Retina (tissue), 1 donor: ENCODE measurements at places on chromosomes 6 and 20.

DNA sequence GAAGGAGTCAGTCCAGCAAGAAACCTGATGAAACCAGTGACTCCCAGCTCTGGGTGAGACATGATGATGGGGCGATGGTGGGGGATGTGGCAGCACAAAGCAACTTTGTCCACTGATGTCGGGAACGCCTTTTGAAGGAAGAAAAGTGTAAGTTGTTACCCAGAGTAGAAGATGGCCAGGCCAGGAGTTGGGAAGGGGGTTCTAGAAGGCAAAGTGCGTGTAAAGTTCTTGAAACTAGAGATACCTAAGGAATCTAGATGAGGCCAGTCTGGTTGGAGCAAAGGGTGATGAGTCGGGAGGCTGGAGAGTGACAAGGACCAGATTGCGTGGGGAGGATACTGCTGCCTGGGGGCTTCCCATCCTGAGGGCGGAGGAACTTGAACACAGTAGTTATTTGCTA, 117.0 kb downstream of the PHACTR3 start:
- DNase-seq: no peak

- peak; percentile 58 for DNase-seq
Measured at GRCh38 chr6:166166314-166167257, 1.1 kb downstream of the TBXT start.

- no peak for DNase-seq
Measured at GRCh38 chr6:15206887-15207286, 39.0 kb upstream of the JARID2 start.

DNA sequence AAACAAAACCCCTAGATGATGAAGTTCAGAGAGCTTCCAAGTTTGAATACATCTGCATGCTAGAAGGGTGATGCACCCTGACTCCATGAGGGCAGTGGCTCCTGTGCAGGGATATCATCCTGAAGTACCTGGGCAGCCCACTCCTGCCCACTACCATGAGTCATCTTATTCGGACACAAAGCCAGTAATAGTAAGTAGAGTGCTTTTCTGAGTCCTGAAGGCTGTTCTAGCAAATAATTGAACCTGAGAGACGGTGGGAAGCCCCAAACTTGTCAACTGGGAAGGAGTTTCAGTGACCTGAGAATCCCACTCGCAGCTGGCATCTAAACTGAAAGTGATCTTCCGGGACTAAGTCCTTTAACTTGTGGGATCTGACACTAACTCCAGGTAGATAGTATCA, 152.9 kb upstream of the COL21A1 start:
- DNase-seq: no peak

DNA sequence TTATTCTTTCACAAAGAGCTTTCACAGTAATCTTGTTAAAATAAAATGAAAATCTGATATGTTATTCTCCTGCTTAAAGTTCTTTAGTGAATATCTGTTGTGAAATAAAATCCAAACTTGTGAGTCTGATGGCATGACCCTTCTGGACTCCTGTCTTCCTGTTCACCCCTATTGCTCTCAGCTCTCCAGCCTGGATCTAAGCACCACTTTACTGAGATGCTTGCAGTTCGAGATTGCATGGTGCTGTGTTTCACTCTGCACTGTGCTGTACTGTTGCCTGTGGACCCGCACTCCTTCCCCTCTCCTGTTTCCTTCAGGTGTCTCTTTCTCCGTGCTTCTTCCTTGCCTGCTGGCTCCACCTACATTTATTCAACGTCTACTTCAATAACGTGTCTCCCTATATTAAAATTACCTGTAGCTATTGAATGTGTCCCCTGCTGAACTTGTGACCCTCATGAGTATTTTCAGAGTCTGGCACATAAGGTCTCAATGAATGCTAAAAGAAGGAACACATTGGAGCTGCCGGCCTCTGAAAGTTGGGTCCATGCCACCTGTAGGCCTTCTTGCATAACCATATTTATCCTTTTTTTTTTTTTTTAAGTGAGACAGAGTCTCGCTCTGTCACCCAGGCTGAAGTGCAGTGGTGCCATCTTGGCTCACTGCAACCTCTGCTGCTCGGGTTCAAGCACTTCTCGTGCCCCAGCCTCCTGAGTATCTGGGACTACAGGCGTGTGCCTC, 100.1 kb downstream of the ARID1B start:
- no peak for DNase-seq

DNA sequence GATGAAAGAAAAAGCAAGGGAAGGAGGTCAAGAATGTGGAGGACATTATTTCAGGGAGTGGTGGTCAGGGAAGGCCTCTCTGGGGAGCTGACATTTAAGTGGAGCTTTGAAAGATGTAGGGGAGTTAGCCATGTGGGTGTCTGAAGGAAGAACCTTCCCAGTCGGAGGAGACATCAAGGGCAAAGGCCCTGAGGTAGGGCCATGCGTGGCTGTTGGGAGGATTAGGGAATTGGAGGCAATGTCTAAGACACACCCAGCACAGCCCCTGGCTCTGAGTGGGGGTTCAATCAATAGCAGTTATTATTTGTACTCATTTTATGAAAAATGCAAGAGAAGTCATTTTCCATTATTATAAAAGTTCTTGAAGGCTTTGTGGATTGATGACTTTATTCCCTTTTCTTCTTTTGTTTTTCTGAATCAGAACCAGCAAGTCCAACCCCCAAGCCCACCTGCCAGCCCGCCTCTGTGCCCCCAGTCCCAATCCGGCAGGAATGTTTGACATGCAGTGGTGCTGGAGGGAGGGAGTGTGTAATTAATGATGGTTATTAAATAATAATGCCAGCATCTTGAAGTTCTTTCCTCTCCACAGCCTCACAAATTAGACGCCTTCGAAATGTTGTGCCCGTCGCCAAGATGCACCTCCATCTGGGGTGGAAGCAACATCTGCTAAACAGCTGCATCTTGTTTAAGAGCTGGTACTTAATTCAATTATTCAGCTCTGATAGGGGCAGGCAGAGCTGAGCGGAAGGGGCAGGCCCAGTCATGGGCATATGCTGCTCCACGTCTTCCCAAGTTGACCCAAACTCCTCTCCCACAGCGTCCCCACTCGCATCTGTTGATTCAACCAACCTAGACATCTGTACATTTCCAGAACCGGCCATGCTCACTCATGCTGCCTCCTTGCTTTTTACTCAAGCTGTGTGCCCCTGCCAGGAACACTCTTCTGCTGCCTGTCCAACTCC, 81.3 kb upstream of the SIRPA start:
- DNase-seq: no peak

DNA sequence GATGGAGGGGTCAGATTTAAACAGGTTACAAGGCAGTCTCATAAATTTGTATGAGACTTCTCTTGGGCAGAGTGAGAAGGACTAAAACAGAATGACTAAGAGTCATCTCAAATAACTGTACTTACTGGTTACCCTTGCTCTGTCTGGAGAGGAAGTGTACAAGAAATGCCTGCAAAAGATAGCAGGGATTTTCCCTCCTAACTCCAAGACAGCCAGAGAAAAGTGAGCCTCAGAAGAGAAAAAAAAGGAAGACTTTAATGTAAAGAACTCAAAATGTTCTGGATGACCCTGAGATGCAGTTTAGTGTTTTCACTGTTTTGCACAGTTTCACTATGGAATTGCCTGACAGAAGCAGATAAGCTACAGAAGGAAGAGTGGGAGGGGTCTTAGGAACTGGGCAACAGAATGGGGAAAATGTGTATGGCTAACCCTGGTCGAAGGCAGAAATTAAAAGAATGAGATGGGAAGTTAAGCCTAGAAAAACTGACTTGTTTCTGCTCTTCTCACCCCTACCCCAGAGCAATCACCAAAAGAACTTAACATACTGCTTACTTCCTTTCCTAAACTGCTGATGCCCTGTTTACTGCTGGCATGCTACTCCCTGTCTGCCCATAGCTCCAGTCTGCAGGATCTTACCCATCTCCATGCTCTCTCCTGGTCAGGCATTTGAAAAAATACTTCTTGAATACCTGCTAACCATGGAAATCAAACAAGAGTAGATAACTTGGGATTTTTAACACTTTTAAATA, 98.1 kb upstream of the MARCKS start:
- DNase-seq: no peak

DNA sequence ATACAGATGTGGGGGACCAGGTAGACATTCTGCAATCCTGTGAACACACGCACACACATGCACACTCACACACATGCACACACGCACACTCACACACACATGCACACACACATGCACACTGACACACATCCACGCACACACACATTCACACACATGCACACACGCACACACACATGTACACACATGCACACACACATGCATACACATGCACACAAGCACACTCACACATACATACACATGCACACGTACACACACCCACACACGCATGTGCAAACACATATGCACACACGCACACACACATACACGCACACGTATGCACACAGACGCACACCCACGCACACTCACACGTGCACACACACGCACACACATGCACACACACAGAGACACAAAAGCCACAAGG, 14.3 kb upstream of the GGTLC1 start:
- DNase-seq: no peak

DNA sequence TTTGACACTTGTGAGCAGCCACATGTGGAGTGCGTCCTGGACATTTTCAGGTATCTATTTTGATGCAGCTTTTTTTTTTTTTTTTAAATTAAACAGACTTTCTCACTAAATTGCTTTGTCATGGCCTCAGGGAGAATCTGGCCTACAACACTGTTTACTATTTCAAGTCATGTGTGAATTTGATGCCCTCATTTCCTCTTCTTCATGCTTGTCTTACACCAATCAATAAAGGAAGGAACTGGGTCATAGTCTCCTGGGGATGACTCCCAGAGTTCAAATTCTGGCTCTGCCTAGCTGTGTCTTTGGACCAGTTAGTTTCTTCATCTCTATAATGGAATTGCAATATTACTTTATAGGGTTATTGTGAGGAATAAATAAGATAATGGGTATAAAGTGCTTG, 554.1 kb downstream of the PRKN start:
- DNase-seq: no peak

DNA sequence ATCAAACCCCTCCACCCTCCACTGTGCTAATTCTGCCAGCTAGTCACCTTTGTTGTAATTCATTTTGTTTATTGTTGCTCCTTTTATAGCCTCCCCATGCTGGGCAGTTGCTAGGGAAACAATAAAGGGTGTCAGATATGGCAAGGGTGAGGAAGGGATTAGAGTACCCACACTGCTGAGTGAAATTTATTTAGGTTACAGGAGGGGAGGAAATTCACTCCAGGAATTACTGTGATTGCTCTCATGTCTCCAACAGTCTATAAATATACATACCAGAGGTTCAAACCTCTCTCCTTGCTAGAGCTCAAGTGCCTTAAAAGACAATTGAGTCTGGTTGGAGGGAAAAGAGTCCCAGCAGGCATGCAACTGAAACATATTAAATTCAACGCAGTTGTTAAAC, 90.6 kb upstream of the ADGRF1 start:
- DNase-seq: no peak
